CD4-positive, alpha-beta T cell treated with Interleukin-6 at 100 ng/mL for 8 hours (primary cell): ENCODE measurements at places on chromosomes 1 and 21.

- DNase-seq = no peak
Measured at GRCh38 chr1:86502721-86503405, 34.1 kb downstream of the CLCA1 start.

GRCh38 chr1:1204998-1205768 is 1.2 kb downstream of the TNFRSF18 start:
- DNase-seq = no peak

DNA sequence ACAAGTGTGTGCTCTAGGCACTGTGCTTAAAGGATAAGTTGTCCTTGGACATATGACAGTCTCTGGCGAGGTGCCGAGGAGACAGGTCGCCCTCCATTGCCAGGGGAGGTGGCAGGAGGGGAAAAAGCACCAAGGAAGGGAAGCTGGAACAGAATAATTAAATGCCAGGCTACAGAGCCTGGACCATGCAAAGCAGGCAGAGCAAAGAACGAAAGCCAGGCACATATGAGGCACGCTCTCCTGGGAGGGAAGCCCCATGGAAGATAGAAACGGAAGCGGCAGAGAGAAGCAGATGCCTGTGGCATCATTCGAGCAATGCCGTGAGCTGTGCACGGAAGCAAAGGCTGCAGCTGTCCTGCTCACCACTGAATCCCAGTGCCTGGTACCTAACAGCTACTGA is 91.2 kb downstream of the JAK1 start:
- no peak for DNase-seq

- no peak for DNase-seq
Measured at GRCh38 chr21:19700476-19700875, 1296.9 kb upstream of the TMPRSS15 start.

DNA sequence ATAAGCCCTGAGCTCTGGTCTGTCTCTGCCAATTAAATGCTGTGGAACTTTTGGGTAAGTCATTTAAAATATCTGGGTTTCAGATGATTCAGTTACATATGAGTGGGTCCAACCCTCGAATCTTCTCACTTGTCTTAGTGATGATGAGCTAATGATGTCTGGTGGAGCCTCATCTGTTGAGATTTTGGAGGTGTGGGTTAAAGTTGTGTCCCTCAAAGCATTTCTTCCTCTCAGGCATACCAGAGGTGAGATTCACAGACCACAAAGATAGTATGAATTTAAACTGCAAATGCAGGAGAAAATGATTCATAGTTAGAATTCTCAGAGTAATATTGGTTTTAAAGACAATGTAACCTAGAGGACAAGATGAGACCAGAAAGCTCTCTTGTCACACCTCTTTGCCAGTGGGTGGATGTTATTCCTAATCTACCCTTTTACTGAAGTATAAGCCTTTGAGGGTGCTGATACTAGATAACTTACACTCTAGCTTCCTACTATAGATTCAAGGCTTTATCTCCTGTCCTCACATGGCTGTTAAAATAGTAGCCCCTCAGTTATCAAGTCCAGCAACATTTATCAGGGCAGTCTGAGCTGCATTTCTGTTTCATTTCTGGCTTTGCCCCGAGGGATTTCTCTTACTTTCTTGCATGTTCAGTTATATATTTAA is 90.7 kb downstream of the MT1HL1 start:
- no peak for DNase-seq

GRCh38 chr1:110058591-110058990 is 11.9 kb downstream of the ALX3 start:
- no peak for DNase-seq

- no peak for DNase-seq
Measured at GRCh38 chr1:27402349-27402754, 9.9 kb downstream of the GPR3 start.

GRCh38 chr1:160951443-160952128 is 3.0 kb downstream of the ITLN2 start:
- peak; percentile 67 for DNase-seq

GRCh38 chr1:164559342-164560051 is 513 bp downstream of the PBX1 start:
- no peak for DNase-seq

- DNase-seq = peak; percentile 9
Measured at GRCh38 chr1:85275701-85276214, 674 bp downstream of the BCL10 start.

DNA sequence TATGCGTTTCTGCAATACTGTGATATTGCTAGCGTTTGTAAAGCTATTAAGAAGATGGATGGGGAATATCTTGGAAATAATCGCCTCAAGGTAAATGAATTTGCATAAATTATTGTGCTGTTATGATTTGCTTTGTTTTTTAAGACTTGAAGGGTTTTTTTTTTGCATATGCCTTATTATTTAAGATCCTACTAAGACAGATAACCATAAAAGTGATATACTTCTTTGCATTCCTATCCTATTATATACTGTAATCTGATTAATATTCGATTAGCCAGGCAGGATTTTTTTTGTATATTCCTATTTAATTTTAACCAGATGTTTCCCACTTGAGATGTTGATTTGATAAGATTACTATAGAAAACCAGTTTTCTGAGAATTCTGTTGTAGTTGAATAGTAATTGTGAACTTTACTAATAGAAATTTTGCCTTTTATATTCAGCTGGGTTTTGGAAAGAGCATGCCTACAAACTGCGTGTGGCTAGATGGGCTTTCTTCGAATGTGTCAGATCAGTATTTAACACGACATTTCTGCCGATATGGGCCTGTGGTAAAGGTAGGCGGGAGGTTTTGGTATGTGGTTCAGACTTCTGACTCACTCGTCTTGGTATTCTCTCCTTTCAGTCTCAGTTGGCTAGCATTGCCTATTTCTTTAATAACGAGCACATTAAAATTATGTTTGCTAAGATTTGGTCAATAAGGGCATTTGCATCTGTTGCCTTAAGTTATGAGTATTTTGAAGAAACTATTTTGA is 56.8 kb downstream of the ZBTB17 start:
- peak; percentile 50 for DNase-seq

GRCh38 chr1:208198236-208198635 is 45.9 kb downstream of the PLXNA2 start:
- DNase-seq = no peak

DNA sequence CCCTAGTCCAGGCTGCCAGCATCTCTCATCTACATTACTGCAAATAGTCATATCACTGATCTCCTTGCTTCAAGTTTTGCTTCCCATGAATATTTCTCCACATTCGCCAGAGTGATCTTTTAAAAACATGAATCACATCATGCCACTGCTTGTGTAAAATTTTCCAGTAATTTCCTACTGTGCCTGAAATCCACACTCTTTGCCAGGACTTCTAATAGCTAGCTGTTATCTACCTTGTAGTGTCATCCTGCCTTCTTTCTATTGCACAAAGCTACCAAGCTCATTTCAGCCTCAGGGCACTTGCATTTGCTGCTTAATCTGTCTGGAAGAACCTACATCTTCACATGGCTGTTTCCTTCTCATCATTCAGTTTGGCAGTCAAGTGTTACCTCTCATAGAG is 33.9 kb upstream of the ZNF362 start:
- DNase-seq = no peak

DNA sequence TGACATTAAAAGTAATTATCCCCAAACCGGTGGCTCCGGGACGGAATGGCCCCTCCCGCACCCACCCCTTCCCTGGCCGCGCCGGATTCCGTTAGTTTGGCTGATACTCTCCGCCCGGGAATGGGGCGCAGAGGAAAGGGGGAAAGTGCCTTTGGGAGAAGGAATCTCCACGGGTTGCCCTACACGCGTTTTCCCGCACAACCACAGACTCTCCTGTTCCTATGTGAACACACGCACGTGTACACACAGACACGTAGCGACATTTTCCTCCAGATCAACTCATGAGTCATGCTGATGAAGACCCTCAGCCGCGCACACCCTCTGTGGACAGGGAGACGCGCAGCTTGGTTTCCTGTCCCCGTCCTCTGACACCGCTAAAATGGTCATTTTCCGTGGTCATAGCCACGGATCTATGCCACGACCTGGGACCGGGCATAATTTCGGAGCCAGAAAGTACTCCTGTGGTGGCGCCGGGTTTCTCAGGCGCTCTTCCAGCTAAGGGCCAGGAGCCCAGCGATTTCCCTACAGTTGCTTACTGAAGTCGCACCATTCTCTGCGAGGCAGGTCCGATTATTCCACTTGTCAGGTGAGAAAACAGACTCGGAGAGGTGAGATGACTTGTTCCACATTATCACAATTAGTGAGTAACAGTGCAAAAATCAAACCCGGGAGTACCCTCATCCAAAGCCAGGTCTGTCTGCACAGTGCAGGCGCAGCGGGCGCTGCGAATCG is 4.0 kb upstream of the DMRTA2 start:
- no peak for DNase-seq

- no peak for DNase-seq
Measured at GRCh38 chr1:225886159-225887029, 2.6 kb downstream of the LEFTY1 start.

DNA sequence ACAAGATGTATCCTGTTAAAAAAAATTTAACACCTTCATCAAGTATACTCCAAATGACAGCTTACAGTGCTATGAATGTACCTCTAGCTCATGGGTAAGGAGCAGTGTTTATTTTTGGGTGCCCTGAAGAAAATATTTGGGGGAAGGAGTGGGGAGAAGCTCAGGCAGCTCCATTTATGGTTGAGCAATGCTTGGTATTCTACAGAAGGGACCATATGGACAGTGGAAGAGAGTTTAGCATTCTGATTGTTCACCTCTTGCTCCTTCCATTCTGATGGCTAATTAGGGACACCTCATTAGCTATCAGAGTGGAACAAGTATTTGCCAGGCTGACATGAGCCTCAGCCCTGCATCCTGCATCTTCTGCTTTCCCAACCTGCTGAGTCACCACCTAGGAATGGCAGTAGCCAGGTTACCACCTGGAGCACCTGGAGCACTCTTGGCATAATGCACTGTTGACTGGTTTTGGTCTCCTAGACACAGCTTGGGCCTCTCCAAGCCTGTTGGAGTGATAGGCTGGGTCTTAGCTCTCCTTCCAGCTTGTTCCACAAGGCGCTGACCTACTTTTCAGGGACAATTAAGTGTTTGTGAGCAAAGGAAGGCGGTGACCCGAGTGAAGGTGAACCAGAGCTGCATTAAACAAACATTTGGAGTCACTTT is 62.0 kb upstream of the MACF1 start:
- no peak for DNase-seq

DNA sequence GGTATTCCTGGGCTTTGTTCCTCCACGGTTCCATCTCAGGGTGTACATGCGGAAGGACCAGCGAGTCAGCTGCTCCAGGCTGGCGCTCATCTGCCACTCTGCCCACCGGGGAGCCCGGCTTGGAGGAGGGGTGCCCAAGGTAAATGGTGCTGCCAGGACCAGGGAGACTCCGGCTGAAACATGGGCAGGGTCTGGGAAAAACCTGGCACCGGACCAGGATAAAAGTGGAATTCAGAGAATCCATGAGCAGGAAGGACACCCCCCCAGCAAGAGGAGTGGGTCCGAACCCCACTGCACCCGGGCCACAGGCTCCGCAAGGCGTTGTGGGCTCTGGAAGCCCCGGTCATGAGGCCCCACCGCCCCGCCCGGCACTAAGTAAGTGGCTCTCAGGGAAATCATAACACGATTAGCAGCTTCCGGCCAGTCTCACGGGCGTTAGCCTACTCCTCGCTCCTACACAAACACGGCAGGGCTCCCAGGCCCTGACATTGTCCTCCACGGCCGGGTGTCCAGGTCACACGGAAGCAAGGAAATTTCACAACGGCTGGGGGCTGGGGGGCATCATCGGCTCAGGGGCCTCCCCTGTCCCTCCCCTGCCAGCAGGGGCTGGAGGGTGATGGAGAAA is 21.1 kb downstream of the MEGF6 start:
- DNase-seq = no peak

GRCh38 chr1:160813215-160813614 is 17.2 kb downstream of the LY9 start:
- DNase-seq = peak; percentile 42
